ENCODE measurements at places on chromosomes 4 and X.

GRCh38 chr4:106323119-106323518, 6.8 kb downstream of the AIMP1 start:
- no peak for DNase-seq

DNA sequence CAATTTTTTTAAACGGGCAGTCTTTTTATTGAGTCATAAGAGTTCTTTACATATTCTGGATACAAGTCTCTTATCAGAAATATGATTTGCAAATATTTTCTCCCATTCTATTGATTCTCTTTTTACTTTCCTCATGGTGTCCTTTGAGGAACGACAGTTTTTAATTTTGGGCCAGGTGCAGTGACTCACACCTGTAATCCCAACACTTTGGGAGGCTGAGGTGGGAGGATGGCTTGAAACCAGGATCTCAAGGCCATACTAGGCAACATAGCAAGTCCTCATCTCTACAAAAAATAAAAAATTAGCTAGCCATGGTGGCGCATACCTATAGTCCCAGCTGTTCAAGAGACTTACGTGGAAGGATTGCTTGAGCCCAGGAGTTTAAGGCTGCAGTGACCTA, 66.1 kb upstream of the RGN start:
- DNase-seq, result no peak

- DNase-seq, result no peak
Measured at GRCh38 chr4:91064157-91064853, 937.1 kb downstream of the CCSER1 start.

DNA sequence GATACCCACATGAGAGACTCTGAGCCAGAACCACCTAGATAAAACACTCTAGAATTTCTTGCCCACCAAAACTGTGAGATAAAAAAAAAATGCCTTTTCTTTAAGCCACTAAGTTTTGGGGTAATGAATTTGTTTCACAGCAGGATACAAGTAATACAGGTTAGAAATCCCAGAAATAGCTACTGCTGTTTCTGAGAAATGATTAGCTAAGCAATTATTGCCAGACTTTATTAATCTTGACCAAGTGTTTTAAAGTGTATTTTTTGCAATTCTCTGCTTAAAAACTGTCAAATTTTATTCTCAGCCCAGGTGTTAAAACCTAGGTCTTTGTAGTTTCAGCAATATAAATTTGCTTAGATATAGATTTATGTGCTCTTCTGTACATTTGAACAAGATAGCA, 58.6 kb upstream of the CAPN6 start:
- no peak for DNase-seq

DNA sequence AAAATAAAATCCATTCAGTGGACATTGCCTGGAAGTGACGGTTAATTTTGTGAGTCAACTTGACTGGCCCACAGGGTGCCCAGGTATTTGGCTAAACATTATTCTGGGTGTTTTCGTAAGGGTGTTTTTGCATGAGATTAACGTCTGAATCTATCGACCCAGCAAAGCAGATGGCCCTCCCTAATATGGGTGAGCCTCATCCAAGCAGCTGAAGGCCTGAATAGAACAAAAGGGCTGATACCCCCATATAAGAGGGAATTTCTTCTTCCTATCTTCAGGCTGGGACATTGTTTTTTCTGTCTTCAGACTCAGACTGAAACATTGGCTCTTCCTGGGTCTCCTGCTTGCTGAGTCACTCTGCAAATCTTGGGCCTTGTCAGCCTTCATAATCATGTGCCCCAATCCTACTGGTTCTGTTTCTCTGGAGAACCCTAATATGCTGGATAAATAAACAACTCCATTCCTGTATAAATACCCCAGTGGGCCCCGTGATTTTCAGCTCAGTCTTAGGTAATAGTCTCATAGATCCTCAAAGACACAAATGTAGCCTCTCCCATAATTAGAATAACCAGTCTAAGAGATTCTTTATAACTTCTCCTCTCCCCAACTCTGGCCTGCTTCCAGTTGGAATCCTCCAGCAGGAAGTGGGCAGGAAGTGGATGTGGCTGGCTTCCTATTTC, 33.1 kb upstream of the DDX3X start:
- no peak for DNase-seq

DNA sequence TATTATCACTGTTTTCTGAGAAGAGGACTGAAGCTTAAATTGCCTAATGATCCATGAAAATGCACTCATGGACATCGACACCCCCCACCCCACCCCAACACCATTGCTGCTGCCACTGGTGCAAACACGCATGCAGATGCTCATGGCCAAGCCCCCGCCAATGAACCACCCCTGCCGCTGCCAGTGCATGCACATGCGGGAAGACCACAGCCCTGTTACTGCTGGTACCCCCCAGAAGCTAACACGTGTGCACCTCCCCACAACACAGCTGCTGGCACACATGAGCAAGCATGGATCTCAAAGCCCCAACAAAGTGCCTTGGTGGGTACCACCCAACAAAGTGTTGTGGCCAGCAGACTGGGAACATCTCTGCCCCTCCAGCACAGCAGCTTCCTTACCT, 594.1 kb upstream of the FAT1 start:
- DNase-seq, result no peak

- no peak for DNase-seq
Measured at GRCh38 chr4:7641712-7642111, 207.0 kb upstream of the PSAPL1 start.

DNA sequence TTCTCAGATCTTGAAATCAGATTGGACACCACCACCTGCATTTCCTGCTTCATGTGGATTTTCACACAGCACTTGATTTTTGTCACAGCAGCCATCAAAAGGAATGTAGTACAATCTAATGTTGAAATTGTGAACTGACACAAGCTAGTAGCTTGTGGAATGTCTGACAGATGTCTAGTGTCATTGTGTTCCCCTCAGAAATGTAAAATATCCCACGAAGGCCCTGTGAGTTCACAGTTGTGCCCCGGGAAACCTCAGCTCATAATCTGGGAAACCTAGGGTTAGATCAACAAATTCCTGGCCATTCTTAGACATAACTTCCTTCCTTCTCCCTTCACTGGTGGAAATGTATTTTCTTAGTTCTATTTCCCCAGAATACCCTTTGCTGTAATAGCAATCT, 205.7 kb downstream of the AR start:
- DNase-seq, result no peak

- peak; percentile 84 for DNase-seq
Measured at GRCh38 chr4:168923526-168924194, 86.4 kb downstream of the CBR4 start.

GRCh38 chrX:118627084-118627758, 100.2 kb upstream of the IL13RA1 start:
- DNase-seq, result peak; percentile 25

GRCh38 chr4:168720396-168720900, 223.6 kb downstream of the PALLD start:
- no peak for DNase-seq

- no peak for DNase-seq
Measured at GRCh38 chrX:72079607-72080006, 52.1 kb downstream of the RTL5 start.

DNA sequence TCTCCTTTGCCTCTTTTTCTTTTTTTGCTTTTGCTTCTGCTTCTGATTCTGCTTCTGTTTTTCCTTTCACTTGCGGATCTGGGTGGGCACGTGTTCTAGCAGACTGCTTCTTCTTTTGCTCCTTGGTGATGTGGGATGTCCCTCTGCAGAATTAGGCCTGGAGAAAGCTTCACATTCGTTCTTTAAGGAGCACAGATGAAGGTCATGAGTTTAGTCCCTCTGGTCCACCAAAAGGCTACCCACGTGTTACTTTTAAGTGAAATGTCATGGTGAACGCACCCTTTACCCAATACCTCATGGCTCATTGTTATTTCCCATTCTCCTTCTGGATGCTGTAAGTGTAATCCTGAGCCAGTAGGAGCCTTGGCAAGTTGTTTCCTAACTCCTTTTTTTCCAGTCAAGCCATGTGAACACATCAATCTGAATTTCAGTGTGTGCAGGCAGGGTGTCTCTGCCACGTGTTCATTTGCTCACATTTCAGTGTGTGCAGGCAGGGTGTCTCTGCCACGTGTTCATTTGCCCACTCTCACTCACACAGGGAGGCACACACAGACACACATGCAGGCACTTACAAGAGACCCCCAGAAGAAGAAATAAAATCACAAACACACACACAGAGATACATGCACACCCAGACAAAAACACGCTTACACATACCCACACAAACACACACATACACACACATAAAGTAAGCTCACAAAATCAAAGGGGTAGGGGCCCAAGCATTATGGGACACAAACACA, 36.9 kb downstream of the NBDY start:
- DNase-seq, result no peak

- no peak for DNase-seq
Measured at GRCh38 chr4:174628191-174628590, 105.9 kb upstream of the HPGD start.

- DNase-seq, result no peak
Measured at GRCh38 chr4:76624241-76624681, 189.2 kb downstream of the SHROOM3 start.

DNA sequence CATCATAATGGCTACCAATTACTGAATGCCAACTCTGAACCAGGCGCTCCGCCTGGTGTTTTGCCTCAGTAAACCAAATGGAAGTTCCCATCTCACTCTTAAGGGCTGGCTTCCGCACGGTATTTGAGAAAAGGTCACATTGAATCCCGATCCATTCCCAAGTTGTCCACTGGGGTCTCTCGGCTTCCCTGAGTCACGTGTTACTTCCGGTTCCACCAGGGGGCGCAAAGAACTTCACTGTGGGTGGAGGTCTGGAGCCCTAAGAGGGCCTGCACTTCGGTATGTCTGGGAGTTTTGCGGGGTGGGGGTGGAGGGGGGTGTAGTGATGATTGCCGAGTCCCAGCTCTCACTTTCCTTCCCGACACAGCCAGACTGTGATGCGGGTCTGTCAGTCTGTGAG, 13.4 kb upstream of the NHS start:
- peak; percentile 25 for DNase-seq

DNA sequence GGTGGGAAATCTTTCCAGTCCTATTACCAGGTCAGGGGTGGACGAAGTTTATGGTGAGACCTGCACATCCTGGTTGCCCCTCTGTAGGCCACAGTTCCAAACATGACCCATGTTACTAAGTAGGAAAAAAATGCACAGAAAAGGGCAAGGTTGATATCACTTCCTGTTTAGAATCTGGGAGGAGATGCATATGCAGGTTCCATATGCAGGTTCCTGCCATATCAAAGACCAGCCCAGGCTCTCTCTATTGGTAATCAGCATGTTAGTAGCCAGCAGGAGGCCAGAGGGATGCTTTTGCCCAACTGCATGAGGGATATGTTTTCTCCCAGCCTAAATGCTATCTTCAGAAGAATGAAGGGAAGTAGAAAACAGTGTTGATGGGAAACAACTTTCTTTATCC, 657.2 kb downstream of the ANKRD50 start:
- no peak for DNase-seq

GRCh38 chr4:122921971-122922876, at the start of gene NUDT6:
TSS of gene NUDT6 (minus strand) at chr4:122922597. CDS start at chr4:122922572, 25 bp downstream.
- DNase-seq, result peak; percentile 82

DNA sequence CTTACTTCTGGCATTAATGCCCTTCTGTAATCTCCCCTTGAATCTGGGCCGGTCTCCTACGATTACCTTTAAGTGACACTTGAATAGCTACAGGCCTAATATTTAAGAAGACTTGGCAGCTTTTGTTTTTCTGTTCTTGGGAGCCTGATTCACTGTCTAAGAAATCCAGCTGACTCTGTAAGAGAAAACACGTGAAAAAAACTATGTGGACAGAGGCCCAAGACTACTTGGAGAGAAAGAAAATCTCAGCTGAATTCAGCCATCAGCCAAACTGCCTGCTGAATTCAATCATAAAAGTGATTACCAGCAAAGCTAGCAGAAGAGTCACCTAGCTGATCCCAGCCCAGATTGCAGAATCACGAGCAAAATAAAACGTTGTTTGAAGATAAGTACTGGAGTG, 521.2 kb downstream of the MID1IP1 start:
- no peak for DNase-seq

DNA sequence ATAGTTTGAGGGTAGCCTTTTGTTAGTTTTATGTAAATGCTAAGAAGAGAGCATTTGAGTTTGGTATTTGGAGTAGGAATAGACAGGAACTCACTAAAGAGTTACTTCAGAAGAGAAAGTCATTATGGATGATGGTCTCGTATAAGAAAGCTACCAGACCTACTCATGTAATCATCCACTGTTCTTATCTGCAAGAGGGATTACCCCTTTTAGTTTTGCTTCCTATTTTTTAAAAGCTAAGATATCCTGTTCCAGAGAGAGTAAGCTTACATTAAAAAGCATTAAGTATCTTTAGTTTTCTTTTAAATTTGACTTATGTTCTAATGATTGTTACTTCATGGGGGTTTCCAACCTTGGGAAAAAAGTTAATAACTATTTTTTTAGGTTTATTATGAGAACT, 12.5 kb upstream of the ART3 start:
- no peak for DNase-seq

- peak; percentile 66 for DNase-seq
Measured at GRCh38 chr4:89753601-89754066, 83.3 kb downstream of the SNCA start.

DNA sequence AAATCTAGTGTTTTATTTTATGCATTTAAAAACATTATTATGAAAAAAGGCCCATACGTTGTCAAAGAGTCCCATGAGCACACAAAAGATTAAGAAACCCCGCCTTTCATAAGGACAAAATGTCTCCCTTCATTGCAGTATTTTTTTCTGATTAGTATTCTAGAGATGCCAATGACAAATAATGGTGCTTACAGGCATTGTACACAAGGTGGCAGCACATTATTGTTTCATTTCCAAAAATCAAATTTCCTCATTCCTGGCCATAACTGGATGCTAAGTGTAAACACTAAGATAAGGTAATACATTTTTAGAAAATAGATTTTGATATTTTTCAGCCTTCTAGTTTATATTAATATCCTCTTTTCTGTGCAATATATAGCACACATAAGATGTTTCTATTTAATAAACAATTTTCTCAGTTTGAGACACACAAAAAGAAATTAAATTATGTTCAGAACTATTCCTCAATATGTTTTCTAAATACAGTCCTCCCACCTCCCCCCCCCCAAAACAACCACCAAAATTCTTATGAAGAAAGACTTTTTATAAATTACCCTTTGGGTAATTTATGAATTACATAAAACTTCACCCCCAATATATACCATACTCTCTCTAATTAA, 47.7 kb downstream of the TIGD2 start:
- peak; percentile 76 for DNase-seq

Data from RKO (cell line).